T-helper 2 cell (primary cell): ENCODE measurements at places on chromosomes 4 and X.

DNA sequence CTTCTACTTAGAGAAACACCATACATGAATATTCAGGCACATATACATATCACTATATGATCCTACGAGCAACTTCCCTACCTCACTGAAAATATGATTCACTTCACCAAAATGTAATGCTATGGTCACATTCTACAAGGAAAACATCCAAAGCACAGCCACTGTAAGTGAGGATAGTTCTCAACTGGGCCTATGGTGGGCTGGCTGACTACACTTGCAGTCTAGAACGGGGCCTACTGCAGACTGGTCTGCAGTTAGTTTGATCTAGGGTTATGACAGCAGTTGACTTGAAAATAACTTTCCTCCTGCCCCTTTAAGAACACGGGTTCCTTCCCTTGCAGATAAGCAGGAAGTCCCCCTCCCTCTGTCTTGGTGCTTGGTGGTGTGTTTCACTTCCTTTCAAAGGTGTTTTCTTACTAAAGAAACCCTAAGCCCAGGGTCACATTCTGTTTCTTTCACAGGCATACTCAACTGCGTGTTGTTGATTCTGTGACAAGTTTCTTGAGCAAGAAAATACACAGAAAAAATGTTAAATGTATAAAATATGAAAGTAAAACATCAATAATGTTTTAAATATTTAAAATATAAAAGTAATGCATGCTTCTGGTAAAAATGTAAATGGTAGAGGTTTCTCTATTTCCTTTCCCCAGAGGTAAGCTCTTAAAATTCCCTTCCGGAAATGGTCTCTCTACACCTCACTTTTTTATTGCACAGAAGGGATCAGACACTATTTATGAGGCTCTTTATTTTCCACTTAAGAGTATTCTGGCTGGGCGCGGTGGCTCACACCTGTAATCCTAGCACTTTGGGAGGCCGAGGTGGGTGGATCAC lies 18.0 kb upstream of the TMSB4X start:
- DNase-seq, result peak; percentile 95

GRCh38 chr4:41287852-41288251 lies 31.1 kb downstream of the UCHL1 start:
- DNase-seq, result no peak

DNA sequence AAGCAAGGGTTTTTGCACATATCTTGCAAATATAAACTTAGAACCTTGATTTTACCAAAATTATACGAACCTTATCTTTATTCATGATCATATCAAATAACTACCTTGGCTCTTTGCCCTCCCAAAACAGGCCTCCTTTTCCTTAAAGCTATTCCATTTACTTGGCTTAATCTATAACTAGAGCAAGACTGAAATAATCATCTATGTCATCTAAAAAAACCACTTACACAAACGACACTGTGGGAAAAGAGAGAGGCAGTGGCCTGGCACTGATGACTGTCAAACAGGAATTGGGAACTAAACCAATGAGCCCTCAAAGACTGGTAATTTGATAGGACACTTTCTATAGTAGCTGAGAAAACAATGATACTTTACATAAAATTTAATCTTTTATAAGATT lies 11.7 kb upstream of the PTPN13 start:
- DNase-seq, result no peak

DNA sequence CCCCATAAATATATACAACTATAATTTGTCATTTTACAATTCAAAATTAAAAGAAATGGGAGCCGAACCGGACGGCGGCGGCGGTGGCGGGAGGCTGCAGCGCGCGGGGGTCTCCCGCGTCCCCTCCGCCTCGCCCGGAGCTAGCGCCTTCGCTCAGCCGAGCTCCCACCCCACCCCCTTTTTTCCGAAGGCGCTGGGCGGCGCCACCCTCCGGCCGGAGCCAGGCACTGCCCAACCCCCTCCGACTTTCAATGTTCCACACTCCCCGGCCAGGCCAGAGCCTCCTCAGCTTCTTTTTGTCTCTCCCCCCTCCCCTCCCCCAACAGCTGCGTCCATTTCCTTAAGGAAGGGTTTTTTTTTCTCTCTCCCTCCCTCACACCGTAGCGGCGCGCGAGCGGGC lies 214.1 kb upstream of the GEMIN8 start:
- DNase-seq, result no peak

- no peak for DNase-seq
These were observed 233.4 kb downstream of the PABPC4L start for GRCh38 chr4:133968174-133968573.

DNA sequence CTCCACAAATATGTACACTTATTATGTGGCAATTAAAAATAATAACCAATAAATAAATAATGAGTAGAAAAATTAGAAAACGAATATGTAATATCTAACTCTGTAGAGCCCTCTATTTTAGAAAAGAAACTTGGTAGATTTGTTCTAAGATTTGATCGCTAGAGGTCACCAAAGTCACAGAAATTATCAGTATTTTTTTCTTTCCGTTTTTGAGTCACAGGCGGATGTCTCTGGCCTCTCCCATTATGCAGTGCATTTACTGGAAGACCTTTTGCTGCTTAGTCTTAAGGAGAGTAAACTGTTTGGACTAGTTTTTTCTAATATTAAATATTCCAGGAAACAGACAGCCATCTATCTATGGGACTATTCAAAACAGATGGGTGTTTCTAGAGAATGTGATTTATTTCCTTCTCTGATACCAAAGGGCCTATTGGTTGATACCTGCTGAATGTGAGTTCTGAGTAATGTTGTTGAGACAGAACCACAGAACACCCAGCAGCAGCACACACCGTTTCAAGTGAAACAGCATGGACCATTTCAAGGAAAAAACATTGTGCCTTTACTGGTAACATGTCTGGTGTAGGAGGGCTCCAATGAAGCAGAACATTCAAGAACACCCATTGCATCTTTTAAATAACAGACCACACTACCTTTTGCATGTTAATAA lies 34.0 kb upstream of the GYPA start:
- peak; percentile 73 for DNase-seq

DNA sequence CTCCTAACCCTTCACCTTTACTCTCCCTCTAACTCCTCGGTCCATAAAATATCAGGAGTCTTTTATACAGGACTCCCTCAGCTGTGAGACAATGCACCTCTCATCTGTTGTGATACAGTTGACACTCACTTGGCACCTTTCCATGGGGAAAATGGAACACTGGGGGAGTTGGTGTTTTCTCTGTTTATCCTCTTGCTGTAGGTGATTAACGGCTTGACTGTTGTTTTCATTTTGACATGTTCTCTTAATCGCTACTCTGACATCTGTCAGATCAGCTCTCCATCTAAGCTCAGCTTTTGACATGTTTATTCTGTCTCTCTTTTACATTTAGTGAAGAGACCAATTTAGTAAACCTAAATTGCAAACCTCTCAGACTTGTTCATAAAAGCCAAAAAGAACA lies 604.8 kb downstream of the TRAM1L1 start:
- no peak for DNase-seq

DNA sequence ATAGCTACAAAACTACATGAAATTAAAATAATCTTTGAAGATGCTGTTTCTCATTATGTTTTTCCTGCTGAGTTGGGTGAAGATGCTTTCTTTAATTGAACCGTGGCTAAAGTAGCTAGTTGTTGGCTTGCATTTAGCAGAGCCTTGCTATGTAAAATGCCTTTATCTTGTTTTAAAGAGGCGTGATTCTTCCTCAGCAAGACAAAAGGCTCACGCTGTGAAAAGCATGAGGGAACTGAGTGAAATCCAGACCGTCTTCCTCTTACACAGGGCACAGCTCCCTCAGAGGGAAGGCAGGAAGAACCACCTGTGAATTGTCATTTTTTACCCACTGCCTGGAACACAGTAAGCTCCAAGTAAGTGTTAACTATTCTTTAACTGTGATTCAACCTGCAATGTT lies 39.0 kb upstream of the ZNF518B start:
- no peak for DNase-seq

DNA sequence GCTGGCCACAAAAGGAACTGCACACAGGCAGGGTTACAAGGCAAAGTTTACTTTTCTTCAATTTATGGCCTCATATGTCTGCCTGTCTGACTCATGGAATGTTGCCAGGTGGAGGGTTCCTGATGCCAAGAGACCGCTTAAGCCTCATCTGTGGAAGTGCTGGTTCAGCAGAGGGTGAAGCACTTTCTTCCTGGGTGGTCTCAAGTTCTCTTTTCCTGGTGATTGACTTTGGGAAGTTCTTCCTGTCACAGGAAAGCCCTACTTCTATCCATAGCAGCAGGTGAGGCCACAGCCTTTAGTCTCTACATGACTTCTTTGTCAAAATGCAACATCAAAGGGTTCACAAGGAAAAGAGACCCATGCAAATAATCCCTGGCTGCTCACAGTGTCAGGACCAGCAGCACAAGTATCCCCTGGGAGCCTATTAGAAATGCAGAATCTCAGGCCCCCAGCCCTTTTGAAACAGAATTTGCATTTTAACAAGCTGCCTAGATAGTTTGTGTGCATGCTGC lies 81.4 kb upstream of the IGFBP7 start:
- DNase-seq, result no peak

- DNase-seq, result no peak
These were observed 16.2 kb upstream of the SCRG1 start for GRCh38 chr4:173415092-173415491.

DNA sequence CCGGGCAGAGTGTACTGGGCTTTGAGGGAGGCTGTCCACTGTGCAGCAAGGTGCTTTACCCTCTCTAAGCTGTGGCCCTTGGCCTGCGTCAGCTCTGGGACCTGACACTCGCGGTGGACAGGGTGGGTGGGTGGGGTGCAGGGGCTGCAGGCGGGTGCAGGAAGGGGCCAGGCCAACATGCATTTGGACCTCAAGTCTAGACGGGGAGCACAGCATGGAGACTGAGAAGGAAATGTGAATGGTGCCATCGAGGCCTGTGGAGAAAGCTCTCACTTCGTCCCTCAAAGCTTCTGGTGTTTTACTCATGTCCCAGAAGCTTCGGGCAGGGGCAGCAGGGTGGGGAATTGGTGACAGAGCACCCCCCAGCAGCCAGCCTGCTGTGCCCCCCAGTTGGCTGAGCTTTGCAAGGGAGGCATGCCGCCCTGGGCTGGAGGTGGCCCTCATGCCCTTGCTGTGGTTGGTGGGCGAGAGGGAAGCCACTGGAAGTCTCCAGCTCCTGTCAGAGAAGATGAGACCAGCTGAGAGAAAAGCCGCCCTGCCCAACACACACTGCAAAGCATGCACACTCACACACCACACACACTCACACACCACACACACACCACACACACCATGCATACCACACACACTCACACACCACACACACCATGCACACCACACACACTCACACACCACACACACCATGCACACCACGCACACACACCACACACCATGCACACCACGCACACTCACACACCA lies 12.3 kb downstream of the PNMA6E start:
- no peak for DNase-seq

GRCh38 chr4:89483833-89484232 lies 176.2 kb upstream of the GPRIN3 start:
- DNase-seq, result no peak

GRCh38 chr4:41339812-41340809 lies 83.4 kb downstream of the UCHL1 start:
- no peak for DNase-seq

DNA sequence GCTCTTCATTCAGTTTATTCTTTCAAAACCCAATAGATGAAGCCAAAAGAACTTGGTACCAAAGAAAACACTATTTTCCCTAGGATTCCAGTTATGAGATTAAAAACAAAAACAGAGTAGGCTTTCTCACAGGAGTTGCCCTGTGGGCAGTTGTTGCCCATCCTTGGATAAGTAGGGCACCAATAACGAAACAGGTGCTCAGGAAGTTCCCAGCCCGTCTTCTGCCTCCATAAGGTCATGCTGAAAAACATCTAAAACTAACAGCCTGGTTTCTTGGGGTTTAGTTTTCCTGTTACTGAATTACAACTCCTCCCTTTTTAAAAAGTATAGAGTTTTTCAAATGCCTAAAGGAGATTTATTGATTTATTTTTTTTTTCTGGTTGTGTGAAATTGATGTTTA lies 14.7 kb downstream of the TSPAN5 start:
- DNase-seq, result no peak

- DNase-seq, result no peak
These were observed 36.3 kb downstream of the HTT-AS start for GRCh38 chr4:3037957-3038461.

DNA sequence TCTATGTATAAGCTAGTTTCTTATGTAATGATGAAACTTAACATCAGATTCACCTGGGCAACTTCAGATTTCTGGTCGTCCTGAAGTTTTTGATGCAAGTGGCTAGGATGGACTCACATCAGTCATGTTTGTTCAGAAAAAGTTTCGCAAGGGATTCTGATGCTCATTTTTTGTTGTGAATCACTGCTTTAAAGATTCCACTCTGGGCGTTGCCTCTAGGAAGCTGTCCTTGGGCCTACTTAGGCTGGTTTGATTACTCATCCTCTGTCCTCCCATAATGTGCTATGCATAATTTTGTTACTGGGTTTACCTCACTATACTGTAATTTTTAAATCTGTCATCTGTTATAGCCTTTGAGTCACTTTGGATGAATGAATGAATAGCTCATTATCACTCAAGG lies 30.8 kb downstream of the HERC3 start:
- DNase-seq, result no peak

GRCh38 chr4:10018818-10019461 lies 2.4 kb downstream of the SLC2A9 start:
- DNase-seq, result peak; percentile 86

- no peak for DNase-seq
These were observed 167.2 kb downstream of the SH3KBP1 start for GRCh38 chrX:19720236-19720635.

GRCh38 chr4:174217273-174218126 lies 66.0 kb downstream of the FBXO8 start:
- peak; percentile 40 for DNase-seq

DNA sequence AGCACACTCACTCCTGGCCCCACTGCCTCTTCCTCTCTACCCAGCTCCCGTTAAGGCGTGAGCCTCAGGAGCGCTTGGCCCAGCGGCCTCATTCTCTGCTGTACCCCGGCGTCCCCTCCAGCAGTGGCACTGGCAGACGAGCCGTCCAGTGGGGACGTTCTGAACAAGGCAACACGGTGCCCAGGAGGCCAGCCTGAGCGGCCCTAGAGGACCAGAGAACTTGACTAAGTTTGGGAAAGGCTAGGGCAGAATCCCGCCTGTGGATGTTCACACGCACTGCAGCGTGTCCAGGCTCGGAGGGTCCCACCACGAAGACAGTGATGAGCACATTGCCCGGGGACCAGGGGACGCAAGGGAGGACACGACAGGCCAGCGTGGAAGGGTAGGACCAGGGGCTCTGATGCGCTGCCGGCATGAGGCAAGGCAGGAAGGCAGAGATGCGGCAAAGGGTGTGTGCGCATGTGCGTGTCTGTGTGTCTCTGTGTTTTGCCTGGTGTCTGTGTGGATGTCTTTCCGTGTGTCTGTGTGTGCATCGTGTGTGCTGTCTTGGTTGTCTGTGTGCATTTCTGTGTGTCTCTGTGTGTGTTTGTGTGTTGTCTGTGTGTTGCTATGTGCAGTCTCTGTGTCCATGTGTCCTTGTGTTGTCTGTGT lies 89.4 kb downstream of the ABLIM2 start:
- no peak for DNase-seq

DNA sequence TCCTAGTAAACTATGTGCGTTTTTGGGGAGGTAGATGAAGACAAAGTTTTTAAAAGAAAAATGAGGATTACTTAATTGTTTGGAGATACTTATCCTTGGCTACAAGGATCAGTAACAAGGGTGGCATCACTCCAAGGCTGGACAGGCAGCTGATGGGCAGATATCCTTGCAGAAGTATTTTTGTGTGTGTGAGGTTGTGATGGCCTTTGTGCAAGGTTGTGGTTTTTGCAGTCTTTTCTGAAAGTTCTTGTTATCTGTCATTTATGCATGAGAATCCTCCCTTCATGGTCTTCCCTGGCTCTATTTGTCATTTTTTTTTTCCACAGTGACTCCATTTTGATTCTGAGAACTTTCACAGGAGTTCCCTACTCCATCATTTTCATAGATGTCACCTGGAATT lies 96.0 kb upstream of the C1GALT1C1 start:
- no peak for DNase-seq

- no peak for DNase-seq
These were observed 10.7 kb upstream of the NPY2R start for GRCh38 chr4:155197757-155198156.
